ENCODE measurements at places on chromosomes 6 and 20.

DNA sequence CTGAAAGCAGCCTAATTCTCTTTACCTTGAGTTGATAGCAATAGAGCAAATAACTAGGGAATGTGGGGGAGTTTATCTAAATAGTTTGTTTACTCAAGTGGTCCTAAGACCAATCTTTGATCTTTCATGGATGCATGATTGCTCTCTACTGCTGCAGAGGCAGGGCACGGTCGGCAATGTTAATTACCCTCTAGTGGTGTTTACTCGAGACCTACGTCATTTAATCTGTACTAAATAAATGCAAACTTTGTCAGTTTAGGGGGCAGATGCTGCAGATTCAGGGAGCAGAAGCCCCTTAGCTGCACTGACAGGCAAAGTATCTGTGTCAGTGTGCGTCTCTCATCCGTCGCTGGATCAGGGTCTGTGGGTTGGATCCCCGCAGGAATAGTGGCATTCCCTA lies 6.9 kb downstream of the RTN4IP1 start:
- no peak for DNase-seq

- DNase-seq: no peak
Observed at GRCh38 chr6:81979329-81979728, 226.8 kb upstream of the TENT5A start.

- DNase-seq: no peak
Observed at GRCh38 chr20:45685896-45686295, 15.9 kb upstream of the WFDC11 start.

DNA sequence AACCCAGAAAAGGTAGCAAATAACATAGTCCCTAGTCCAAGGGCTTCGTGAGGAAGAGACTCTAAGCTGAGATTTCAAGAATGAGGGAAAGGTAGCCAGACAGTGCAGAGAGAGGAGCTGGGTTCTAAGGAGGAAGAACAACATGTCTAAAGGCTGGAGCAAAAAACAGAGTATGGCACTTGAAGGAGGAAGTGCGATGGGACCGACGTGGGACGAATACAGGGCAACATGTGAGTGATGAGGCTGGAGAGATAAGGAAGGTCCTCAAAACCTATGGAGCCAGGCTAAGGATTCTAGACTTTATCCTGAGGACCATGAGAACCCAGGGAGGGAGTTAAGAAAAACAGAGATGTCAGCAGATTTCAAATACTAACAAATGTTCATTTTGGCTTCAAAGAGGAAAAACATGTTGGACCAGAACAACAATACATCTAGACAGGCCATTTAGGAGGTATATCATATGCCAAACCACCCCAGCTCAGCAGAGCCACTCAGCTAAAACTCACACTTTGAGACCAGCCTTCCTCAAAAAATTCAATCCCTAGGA lies 17.5 kb downstream of the ATXN1 start:
- DNase-seq: no peak

DNA sequence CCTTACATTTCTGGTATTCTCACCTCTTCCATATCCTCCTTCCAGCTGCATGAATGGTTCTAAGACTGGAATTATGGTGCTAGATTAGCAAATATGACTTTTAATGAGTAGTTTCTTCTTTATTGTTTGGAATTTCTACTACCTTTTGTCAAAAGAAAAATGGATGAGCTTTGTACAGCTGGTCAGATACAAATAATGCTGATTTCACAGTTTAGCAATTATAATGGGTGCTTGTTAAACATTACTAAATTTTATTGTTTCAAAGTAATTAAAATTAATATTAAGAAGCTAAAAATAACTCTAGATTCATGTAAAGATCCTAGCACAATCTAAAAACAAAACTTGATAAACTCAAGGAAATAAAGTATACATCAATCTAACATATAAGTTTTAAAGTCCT lies 32.3 kb upstream of the BEND6 start:
- no peak for DNase-seq

GRCh38 chr20:25238319-25239037 lies 9.4 kb upstream of the PYGB start:
- DNase-seq: no peak

GRCh38 chr6:49430187-49430586 lies 32.9 kb downstream of the MMUT start:
- no peak for DNase-seq

DNA sequence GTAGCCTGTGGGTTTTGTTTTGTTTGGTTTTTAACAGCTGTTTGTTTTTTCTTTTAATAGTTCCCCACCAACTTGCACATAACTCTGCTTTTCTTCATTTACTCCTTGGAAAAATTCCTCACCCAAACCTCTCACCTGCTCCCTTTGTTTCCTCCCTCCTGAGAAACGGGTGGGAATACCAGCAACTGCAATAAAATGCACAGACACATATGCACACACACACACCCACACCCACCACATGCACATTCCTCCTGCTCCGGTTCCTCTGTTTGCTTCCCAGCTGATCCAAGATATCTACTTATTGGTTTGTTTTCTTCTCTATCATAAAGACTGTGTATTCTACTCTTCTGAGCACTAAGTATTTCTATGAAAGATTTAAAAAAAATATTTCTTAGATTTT lies 161.1 kb upstream of the EPHA7 start:
- no peak for DNase-seq

DNA sequence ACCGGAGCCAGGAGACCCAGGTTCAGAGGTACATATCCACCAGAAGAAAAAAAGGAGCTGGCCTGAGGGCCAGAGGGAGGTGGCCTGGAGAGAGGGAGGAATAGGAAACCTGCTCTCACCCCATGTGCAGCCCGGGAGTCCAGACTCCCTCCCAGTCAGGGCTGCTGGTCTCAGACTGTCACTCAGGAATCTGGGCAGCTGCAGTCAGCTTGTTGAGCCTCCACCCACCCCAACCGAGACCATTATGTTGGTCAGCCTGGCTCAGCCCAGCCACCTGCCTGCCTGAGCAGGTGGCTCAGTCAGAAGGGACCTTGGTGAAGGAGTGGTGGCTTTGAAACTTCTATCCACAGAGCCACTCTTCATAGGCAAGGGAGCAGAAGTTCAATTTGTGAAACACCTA lies 53.3 kb upstream of the EPB41L1 start:
- no peak for DNase-seq

DNA sequence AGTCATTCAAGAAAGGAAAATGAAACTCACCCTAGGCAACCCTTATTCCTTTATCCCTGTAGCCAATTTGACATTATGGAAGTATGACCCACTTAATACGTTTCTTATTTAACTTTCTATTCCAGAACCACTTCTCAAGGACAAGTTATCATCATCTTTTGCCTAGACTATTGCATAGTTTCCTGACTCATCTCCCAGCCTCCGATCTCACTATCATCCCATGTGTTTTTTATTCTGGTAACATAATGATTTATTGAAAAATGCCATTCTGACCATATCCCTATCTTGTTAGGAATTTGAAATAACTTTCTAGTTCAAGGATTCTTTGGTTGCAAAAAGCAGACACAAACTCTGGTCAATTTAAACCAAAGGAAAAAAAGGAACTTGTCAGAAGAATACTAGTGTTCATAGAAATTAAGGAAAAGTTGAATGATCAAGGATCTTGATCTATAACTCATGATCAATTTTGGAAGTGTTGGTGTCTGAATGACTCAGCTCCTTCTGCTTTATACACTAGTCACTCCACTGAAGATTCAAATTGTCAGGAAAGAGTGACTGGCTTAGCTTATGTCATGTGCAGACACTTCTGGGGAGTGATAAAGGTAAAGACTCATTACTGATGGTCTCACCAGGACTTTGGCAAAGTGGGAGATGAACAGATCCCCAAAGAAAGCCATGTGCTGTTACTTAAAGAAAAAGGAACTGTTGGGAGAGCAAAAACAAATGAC lies 8.5 kb upstream of the TINAG start:
- no peak for DNase-seq

DNA sequence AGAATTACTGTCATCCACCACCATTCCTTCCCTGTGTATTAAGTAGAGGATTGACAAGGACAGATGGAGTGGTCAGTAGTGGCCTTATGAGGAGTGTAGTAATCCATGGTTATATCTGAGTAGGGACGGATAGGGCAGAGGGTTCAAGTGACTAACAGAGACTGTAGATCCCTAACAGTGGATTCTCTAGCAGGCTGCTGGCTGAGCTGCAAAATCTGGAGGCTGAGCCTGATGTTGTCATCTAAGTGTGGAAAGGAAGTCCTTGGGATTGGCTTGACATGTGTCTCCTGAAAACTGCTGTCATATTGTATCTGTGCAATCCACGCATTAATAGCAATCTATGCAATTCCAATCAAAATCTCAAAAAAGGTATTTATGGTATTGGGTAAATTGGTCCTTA lies 94.2 kb downstream of the WASF1 start:
- DNase-seq: no peak

GRCh38 chr6:170365593-170365992 lies 59.0 kb downstream of the FAM120B start:
- DNase-seq: no peak

GRCh38 chr20:61185841-61186601 lies 66.0 kb upstream of the CDH4 start:
- no peak for DNase-seq

DNA sequence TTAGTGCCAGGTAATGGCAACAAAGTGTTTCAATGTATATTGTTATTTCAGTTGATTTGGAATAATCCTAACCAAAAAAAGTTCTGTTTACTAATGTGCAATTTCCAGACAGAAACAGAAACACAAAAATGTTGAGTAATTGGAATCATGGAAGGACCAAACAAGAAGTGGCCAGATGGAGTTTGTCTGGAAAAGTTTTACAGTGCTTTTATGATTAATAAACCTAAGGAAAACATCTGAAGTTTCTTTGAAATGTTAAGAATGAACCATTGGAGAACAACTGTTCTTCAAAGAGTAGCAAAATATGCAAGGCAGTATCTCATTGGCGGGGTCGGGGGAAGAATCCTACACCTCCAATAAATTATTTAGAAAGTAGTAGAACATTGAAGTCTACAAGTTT lies 19.0 kb upstream of the FILIP1 start:
- DNase-seq: no peak

Measured in cerebellum (tissue), 4 donors.